ENCODE measurements at places on chromosomes 12 and 14.

- DNase-seq: no peak
Observed at GRCh38 chr12:99455350-99456035, 192.1 kb upstream of the GARIN6 start.

DNA sequence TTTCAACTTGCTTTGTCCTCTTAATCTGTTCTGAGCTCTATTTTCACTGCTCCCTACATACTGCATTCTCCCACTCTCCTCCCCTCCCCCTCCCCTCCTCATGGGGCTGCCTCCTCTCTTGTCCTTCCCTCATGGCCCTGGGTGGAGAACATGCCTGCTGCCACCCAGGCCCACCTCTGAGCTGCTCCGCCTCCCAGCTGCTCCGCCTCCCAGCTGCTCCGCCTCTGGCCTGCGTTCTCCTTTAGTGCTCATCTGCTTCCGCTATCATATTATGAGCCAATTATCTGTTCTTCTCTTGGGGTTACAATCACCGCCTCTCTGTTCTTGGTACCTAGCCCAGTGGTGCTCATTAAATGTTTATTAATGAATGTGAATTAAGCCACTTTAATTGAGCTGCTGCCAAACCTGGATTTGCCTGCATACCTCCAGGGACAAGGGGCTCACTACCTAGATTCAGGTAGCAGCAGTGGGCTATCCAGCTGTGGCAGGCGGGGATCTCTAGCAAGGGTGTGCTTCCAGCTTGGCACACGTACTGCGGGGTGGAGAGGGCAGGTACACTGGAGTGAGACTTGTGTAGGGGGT lies 32.0 kb upstream of the FAM181A start:
- peak; percentile 61 for DNase-seq

- peak; percentile 14 for DNase-seq
Observed at GRCh38 chr12:28937196-28937595, 211.9 kb upstream of the FAR2 start.

GRCh38 chr12:101127521-101128219 lies 82.4 kb downstream of the SLC5A8 start:
- DNase-seq: no peak

DNA sequence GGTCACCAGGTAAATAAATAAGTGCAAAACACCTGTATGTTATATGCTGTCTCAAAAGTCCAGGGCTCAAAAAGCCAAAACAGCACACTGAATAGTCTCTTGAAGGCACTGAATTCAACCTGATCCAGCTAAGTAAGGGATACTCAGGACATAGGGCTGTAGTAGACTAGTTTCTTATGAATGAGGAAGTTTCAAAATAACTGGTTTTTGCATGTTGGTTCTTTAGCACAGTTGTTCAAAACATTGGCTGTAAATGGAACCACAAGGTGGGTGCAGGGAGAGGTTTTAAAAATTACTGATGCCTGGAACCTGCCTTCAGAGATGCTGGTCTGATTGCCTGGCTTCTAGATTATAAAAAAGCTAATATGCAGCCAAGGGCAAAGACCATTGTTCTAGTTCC lies 34.1 kb downstream of the NDUFA12 start:
- no peak for DNase-seq

DNA sequence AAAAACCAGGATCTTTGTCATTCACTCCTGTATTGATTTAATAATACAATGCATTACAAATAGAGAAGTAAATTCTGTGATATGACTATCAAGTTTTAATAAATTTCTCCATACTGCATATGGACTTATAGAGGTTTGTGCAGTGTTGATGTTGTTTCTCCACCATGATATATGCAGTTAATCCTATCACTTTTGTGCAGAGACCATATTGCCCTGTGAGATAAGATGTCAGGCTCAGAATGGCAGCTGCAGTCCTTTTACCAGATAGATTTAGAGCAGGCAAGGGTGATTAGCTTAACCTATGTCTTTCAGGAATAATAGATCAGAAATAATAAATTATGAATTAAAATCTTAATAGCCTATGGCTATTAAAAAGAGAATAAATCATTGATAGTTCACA lies 38.6 kb upstream of the KCNJ8 start:
- DNase-seq: no peak

- DNase-seq: no peak
Observed at GRCh38 chr12:69324797-69325466, 23.2 kb upstream of the LYZ start.

DNA sequence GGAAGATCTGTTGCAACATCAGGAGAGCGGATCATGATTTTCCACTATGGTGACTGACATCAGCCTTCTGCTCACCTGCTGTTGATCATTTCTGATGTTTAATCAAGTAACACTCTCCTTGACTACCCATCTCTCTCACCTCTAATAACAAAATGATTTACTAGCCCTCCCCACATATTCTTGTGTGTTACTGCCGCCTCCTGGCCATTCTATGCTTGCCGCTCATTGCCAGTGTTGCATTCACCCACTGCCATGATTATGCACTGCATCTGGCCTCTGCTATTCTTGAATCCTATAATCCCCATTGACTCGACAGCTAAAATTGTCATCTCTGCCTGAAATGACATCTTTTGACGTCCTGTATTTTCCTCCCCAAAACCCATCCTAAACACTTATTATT lies 113.8 kb downstream of the RERGL start:
- peak; percentile 27 for DNase-seq

GRCh38 chr12:51773145-51773869 lies 75.2 kb downstream of the FIGNL2 start:
- no peak for DNase-seq

DNA sequence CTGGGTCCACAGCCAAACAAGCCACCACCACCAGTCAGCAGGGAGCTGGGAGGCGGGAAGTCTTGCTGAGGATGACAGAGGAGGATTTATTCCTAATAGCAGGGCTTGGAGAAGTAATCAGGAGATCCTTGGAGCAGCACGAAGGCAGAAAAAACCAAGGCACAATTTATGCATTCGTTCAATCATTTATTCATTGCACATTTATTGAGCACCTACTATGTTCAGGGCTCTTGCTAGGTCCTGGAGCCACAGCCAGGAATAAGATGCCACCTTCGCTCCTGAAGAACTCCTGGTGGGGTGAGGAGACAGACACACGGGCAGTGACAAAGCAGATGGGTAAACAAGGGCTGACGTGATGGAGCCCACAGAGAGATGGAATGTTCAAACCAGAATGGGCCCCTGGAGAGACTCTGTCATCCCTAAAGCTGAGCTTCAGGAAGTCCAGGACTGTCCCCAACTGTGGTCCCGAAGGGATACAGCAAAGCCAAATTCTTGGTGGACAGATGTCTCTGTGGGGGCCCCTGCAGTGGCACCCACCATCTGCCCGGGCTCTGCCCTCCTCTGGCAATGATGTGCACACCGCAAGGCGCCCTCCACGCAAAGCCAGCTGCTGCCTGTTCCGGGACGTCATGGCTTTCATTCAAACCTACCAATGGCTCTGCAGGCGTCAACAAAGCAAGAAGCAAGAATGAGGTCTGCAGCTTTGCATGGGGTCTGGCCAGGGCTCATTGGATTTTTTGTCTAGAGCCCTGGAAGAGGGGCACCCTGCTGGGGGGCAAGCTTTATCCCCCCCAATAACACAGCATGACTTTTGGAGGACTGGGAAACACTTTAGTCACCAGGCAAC lies 3.0 kb upstream of the TESC start:
- DNase-seq: no peak

DNA sequence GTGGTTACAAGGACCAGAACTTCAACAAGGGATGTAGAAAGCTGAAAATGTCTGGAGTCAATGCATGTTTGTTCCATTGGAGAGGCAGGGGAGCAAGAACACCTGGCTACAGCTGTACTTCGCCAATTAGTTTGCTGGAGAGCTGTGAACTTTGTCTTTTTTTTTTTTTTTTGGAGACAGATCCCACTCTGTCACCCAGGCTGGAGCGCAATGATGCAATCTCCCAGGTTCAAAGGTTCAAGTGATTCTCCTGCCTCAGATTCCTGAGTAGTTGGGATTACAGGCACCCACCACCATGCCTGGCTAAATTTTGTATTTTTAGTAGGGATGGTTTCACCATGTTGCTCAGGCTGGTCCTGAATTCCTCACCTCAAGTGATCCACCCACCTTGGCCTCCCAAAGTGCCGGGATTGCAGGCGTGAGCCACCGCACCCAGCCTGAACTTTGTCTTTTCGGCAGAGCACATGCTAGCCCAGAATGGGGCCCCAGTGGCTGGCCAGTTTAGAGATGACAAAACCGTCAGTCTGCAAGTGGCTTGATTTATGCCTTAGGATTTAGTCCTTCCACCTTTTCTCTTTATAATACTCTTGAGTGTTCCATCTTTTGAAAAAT lies 55.5 kb downstream of the AVPR1A start:
- DNase-seq: no peak

DNA sequence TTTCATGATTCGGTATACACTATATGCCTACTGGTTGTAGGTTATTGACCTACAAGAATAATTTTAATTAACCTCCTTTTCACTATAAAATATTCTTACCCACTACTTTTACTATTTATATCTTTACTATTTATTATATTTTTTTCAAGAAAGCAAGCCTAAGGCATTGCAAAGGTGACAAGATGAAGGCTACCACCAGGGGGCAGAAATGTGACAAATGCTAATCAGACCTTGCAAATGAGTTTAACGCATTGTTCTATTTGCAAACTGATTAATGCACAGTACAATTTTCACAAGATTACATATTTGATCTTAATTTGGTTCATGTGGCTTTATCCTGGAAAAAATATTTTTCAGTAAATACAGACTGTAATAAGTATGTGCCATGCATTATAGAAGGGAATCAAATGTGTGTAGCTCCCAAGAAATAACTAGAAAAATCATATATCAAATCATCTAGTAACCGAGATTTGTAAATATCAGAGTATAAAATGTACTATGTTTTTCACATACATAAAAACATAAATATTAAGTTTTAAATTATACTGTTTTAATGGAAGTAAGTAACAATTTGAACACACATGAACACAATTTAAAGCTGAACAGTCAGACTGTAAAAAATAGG lies 107.0 kb downstream of the ADAMTS20 start:
- peak; percentile 33 for DNase-seq

DNA sequence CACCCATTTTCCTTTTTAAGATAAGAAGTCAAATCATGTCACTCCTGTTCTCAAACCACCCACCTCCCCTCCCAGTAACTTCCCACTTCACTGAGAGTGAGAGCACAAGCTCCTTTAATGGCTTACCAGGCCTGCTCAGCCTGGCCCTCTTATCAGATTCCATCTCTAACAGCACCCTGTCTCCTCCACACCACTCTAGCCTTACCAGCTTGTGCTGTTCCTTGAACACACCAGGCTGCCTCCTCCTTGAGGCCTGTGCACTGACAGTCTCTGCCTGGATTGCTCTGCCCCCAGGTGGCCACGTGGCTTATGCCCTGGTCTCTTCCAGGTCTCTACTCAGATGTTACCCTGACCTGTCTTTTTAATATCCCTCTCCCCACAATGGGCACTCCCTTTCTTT lies 40.1 kb upstream of the EVL start:
- peak; percentile 65 for DNase-seq

DNA sequence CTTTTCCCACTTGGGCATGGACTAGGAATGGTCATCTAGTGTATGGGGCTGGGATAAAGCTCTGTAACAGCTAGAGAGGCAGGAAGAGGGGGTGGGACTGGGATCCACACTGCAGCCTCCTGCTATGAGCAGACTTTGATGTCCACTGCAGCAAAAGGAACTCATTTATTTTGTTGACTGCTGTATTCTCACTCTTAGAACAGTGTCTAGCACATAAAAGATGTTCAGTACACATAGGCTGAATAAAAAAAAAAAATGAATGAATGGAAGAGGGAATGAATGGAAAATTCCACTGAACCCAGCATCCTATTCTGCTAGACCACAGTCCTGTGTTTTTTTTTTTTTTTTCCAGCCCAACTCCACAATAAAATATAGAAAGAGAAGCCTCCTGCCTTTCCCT lies 106.2 kb upstream of the NOS1 start:
- DNase-seq: no peak

- DNase-seq: no peak
Observed at GRCh38 chr12:51683763-51684357, 92.8 kb downstream of the SCN8A start.

DNA sequence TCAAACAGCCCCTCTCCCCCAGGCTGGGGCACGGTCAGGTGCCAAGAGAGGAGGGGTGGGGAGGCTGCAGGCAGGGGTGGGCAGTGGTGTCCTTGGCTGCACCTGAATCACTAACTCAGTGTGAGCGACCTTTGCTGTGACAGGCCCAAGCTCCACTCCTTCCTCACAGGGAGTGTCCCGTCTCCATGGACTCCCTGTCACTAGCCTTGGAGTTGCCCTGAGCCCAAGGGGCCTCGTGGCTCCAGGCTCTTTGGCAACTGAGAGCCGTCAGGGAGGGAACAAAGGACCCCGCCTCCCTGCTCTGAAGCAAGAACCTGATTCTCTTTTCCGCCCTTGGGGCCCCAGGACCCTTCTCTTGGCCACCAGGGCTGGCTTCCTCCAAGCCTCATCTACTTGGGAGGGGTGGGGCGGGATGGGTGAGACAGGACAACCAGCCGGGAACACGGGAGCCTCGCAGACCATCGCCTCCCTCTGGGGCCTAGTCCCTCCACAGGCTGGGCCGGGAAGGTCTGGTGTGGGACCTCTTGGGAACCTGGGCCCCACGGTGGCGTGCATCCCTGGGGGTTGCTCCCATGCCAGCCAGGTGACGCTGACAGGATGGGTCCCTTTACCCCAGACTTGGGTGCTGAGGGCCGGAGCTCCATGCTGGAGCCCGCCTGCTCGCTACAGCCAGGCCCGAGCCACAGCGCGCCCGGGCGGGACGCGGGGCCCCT lies 935 bp upstream of the ADSS1 start:
- DNase-seq: no peak

- DNase-seq: no peak
Observed at GRCh38 chr12:99809909-99810308, 162.4 kb downstream of the GARIN6 start.

DNA sequence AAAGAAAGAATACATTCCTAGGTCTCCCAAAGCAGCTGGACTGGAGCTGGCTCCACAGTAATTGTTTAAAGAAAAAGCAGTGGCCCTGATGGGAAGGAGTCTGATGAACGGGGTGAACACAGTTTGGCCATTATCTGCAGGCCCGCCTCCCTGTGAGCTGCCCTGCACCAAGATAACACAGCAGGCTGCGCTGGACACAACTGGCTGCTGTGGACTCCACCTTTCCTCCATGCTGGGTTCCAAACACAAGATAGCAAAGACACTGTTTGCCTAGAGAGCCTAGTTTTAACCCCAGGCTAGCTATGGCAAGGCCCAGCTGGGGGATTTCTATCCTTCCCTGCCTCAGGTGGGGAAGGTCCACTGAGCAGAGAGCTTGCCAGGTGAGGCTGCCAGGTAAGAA lies 34.6 kb downstream of the ZFP36L1 start:
- no peak for DNase-seq

- no peak for DNase-seq
Observed at GRCh38 chr12:91515944-91516694, 333.5 kb upstream of the DCN start.

GRCh38 chr14:31286456-31287293 lies 79.1 kb upstream of the HECTD1 start:
- DNase-seq: no peak

DNA sequence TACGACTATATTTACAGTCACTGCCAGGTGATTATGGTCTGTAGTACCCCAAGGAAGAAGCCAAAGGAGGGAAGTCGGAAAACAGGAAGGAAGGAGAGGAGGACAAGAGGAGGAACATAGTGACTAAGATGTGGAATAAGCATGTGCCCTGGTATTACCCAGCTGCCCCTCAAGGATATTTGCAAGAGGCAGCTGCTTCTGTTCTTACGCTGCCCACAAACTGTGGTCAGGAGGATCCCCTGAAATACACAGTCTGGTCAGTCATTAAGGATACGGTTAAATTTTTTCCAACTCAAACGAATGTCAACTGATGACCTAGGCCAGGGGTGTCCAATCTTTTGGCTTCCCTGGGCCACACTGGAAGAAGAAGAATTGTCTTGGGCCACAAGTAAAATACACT lies 126.5 kb downstream of the CMAS start:
- DNase-seq: no peak

- peak; percentile 37 for DNase-seq
Observed at GRCh38 chr12:52202361-52203078, 10.7 kb upstream of the KRT80 start.
